ENCODE measurements at places on chromosomes 6 and 20.

GRCh38 chr6:24110417-24110816 lies 15.6 kb upstream of the NRSN1 start:
- no peak for DNase-seq

- DNase-seq: peak; percentile 54
Measured at GRCh38 chr6:97186416-97186999, 96.5 kb downstream of the MMS22L start.

- DNase-seq: no peak
Measured at GRCh38 chr20:58959652-58960051, 21.4 kb upstream of the NELFCD start.

DNA sequence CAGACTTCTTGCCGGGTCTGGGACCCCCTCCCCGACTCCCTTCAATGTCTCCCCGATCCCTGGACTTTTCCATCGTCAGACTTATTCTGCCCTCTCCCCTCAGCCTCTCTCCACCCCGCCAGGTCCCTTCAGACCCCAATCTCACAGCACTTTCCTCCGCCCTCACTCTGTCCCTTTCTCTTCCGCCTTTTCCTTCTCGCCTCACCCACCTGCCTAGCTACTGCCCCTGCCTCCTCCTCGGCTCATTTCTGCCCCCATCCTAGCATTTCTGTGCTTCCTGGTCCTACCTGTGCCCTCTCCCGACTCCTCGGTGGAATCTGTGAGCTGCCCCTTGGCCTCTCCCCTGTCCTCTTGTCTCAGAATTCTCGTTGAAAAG lies 616 bp downstream of the CHMP4B start:
- no peak for DNase-seq

DNA sequence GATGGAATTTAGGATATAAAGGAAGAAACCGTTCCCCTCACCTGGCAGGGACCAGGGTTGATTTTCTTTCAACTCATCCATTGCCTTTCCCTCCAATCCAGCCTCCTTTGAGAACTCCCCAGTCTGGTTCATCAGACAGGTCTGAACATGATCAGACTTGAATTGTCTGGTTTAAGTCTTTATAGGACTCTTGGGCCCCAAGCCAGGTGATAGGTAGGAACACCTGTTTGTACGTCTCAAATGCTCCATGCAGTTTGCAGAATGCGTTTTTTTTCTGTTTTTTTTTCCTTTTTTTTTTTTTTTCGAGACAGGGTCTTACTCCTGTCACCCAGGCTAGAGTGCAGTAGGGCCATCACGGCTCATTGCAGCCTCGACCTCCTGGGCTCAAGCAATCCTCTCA lies 4.1 kb upstream of the CEP250 start:
- DNase-seq: peak; percentile 17

GRCh38 chr6:156718647-156719394 lies 58.4 kb upstream of the ARID1B start:
- no peak for DNase-seq

DNA sequence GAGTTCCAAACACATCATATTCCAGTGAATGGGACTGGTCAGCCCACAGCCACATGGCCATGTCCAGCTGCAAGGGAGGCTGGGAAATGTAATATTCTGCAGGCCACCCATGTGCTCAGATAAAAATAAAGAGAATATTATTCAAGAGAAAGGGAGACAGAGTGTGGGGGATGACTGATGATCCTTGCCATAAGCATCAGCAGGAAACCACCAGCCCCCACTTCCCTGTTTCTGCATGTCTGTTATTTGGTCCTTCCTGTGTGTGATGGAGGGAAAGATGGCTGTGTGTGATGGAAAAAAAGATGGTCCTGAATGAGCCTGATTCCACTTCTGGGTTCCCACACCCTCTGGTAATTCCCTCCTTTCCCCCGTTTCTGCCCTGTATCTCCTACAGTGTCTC lies 13.1 kb upstream of the RSPO4 start:
- DNase-seq: no peak

- no peak for DNase-seq
Measured at GRCh38 chr6:156902782-156903181, 125.6 kb downstream of the ARID1B start.

DNA sequence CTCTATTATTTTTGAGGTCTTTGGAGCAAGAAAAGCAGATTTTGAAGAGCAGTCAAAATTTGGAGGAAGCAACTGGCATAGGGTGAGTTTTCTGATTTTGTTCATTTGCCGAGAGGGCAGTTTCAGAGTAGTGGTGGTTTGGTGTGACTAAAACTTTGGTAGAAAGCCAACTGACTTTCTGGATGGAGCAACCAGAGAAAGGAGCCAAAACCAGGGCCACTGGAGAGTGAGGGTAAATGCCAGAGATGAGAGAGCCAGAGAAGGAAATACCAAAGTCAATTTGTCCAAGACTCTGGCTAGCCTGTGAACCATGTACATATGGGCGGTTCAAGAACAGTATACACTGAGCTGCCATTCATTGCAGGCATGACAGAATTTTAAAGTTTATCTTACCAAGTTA lies 40.5 kb upstream of the ZBTB24 start:
- DNase-seq: no peak

GRCh38 chr20:39504710-39505094 lies 542.6 kb downstream of the DHX35 start:
- no peak for DNase-seq

GRCh38 chr6:333379-334002 lies 41.2 kb downstream of the DUSP22 start:
- no peak for DNase-seq

DNA sequence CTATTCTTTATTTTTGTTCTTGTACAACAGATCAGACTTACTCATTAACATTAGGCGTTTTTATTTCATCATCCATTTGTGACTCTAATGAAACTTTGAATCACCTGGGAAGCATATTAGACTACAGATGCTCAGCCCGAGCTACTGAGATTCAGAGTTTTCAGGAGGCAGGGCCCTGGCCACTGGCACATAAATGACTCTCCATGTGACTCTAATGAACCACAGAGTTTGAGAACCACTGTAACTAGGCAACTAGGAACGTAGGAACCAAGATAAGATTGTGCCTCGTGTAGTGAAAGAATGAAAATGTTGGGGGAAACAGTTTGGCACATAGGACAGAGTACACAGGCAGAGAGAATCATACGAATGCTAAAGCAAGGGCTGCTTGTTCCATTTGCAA lies 405.9 kb upstream of the BTBD3 start:
- DNase-seq: no peak

GRCh38 chr6:49025273-49026240 lies 437.5 kb downstream of the MMUT start:
- no peak for DNase-seq

GRCh38 chr6:7163661-7164071 lies 55.9 kb downstream of the RREB1 start:
- no peak for DNase-seq

GRCh38 chr6:81942067-81942370 lies 189.5 kb upstream of the TENT5A start:
- no peak for DNase-seq

- DNase-seq: no peak
Measured at GRCh38 chr6:4459032-4459431, 317.2 kb upstream of the CDYL start.

DNA sequence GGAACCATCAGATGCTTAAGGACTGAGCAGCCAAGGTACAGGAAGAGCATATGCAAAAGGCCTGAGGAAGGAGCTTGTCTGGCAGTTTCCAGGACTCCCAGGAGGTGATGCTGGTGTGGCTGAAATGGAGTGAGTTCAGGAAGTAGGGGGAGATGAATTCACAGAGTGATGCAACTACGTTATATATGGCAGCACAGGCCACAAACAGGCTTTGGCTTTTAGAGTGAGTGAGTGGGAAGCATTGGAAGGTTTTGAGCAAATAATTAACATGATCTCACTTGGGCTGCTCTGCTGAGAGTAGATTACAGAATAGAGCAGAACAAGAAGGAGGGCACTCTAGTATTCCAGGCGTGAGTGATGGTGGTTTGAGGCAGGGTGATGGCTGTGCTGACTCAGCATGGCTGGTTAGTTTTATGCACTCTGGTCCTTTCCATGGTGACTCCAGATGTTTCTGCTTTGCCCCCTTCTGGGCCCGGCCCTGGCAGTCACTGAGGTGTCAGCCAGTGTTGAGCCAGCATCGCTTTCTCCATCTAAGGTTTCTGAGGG lies 6.5 kb downstream of the BTN2A2 start:
- no peak for DNase-seq

DNA sequence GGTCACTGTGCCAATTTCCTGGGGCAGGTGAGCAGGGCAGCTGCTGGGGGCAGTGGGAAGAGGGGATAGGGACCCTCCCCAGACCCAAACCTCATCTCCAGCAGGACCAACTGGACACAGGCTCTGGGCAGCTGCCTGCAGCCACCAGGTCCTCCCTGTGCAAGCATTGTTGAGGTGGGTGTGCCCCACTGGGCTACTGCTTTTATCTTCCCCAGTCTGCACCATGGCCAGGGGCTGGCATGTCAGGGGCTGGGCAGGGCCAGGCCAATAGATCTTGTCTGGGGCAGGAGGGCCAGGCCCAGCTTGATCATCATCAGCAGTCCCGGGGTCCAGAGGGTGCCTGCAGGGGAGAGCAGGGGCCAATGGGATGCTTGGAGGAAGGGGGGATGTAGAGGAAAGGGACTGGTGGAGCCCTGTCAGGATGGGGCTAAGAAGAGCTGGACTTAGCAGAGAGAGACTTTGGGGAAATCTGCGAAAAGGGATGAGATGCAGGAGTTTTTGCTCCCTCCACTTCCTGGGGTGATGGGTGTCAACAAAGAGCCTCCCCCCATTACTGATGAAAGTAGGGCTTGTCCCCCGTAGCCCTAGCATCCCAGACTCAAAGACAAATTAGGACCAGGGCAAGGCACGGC lies 5.7 kb downstream of the EBF4 start:
- no peak for DNase-seq

- peak; percentile 27 for DNase-seq
Measured at GRCh38 chr6:38179300-38179699, 359.8 kb downstream of the ZFAND3 start.

GRCh38 chr6:167559675-167560479 lies 235.0 kb downstream of the TTLL2 start:
- no peak for DNase-seq

DNA sequence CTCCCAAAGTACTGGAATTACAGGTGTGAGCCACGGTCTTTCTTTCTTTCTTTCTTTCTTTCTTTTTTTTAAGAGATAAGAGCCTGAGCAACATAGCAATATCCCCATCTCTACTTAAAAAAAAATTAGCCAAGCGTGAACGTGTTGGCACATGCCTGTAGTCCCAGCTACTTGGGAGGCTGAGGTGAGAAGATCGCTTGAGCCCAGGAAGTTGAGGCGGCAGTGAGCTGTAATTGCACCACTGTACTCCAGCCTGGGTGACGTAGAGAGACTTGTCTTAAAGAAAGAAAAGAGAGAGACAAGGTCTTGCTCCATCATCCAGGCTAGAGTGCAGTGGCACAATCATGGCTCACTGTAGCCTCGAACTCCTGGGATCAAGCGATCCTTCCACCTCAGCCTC lies 162.0 kb upstream of the MLN start:
- no peak for DNase-seq

GRCh38 chr6:112049026-112049799 lies 4.7 kb upstream of the CCN6 start:
- no peak for DNase-seq

DNA sequence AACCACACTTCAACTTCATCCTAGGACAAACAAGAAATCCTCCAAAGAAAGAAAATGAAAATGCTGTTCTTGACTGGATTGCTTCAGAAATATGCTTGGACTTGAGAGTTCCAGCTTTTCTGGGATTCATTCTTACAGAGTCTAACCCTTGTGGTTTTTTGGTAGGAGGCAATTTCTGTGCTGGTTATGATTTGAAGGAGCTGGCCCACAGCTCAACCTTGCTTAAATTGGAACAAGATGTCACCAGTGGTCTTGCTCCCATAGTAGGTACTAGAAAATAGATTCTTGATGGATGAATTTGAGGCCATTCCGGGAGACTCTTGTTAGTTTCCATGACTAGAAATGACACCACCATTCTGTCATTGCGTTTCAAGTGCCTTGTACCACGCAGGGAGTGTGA lies 54.3 kb upstream of the BMP6 start:
- DNase-seq: no peak

DNA sequence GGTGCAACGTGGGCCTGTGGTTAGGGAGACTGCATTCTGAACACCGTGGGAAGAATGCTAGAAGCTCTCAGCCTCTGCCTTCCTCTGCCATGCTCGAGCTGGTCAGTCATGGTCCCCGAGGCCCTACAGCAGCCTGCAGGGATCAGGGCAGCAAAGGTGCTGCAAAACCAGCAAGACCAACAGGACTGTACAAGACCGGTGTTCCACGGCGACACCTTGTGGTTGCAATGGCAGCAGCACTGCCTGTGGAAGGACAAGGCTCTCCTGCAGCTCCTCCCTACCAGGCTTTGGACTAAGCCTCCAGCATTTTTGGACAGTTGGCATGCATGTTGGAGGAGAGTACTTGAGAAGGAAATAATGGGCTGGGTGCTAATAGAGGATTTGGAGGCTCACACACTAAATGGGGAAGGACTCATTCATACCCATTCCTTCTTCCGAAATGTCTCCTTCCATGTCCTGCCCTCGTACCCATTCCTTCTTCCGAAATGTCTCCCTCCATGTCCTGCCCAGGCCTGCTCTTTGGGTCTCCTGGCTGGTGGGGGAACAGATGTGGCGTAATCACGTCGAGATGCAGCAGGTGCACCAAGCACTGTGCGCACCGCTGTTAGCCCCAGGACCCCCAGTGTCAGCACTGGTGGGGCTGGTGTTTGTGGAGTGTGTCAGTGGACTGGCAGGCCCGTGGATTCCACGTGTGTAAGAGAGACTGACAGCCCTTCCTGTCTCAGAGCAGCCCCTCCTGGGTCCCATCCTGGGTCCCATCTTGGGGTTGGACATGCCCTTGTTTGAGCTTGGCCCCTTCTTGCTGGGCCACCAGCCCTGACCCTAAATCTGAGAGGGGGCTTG lies 18.6 kb upstream of the MYT1 start:
- DNase-seq: no peak

DNA sequence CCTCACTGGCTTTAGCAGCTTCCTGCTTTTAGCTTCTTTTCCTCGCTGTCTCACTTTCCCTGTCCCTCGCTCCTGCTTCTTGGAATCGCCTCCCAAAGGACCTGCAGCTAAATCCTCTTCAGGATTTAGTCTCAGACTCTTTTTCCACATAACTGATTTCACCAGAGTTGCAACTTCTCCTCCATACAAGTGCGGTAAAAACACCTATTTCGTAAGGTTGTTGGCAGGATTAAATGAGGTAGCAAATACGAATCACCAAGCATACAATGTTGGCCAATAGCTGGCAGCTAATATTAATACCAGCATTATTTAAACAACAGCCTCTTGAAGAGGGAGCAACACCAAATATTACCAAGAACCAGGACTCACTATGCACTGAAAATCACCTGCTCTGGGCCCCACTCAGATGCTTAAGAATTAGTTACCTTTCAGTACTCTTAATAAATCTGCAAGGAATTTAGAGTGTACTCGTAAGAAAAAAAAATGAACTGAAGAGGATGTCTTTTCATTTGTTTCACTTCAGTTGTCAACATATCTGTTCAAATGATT lies 123.0 kb downstream of the DTNBP1 start:
- no peak for DNase-seq
